ENCODE measurements at places on chromosomes 3 and 15.

DNA sequence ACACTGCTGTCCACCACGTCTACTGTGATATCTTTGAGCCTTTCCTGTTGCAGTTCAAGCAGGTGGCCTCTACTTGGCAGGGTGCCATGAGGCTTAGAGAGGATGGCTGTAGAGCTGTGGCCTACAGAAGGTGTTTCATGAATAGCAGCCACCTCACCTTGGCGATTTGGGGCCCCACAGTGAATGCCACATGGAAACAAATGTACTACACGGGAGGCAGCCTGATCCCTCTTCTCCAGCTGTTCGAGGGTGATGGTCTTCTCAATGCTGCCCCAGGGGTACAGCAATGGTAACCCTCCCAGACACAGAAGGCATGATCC is 70.7 kb downstream of the FAM43A start:
- DNase-seq = no peak

DNA sequence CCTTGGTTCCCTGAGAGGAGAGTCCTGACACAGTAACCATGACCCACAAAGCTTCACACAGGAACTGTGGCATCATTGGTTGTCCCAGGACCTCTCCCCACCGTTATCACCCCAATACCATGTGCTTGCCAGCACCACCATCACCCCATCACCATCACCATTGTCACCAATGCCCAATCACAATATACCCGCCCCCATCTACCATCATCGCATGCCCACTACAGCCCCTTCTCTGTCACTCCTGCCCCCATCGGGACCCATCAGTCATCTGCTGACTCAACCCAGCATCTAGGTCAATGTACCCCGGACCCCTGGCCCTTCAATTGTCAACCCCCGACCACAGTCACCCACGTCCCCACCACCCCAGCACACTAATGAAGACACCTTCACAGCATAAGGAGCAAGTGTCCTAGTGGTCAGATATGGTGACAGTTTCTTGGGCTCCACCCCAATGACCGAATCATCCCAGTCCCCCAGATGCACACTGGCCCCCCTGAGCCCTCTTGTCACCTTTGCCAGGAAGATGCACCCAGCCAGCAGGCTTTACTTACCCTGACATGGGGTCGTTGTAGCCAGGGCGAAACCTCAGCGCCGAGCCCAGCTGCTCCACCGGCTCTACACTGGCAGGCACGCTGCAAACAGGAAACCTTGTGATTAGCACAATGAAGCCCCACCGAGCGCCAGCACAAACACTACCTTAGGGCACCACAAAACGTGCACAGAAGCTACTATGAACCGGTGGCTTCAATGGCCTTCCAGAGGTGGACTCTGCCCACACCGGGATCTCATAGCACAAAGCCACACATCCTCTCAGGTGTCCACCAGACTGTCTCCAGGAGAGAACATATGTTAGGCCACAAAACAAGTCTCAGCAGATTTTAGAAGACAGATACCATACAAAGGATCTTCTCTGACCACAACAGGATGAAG is 25.1 kb downstream of the SHISA5 start:
- DNase-seq = peak; percentile 34

GRCh38 chr15:85730001-85730820 is 64.5 kb downstream of the KLHL25 start:
- no peak for DNase-seq

GRCh38 chr15:48644467-48644826 is 1.1 kb downstream of the FBN1 start:
- DNase-seq = no peak

DNA sequence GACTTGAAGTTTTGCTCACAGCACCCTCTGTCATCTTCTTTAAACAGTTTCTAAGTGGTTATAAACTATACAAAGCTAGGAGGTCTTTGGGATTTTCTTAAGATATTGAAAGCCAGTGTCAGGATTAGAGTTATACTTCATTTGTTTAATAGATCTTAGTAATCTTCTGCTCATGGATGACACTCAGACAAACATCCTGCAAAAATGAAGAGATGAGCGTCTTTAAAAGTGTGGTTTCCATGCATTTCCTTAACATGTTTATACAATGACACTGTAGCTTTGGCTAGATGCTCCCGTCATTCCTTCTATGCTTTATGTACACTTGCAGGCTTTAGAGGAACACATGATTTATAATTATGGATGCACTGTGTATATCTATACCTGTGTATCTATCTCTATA is 182.2 kb downstream of the NAALADL2 start:
- no peak for DNase-seq

- DNase-seq = no peak
Observed at GRCh38 chr3:5339967-5340535, 152.5 kb downstream of the EDEM1 start.

GRCh38 chr3:183082355-183082915 is 16.9 kb downstream of the MCCC1 start:
- no peak for DNase-seq

GRCh38 chr15:61144055-61144454 is 85.0 kb downstream of the RORA start:
- DNase-seq = no peak

DNA sequence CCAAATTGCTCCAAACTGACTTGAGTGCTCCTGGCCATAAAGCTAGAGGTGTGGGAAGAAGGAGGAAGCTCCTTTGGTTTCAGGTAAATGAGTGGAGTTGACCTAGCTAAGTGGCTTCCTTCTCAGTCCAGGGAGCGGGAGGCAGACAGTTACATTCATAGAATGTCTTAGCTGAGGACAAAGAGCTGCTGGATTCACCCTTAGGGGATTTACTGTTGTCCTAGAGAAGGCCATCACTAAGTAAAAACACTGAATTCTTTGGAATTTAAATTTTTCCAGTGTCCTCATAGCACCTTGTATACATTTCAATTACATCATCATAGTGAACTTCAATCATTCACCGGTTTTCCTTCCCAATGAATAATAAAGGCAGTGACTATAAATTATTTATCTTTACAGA is 27.3 kb upstream of the NANOGP8 start:
- DNase-seq = no peak

GRCh38 chr3:134449277-134449676 is 36.5 kb downstream of the ANAPC13 start:
- no peak for DNase-seq

DNA sequence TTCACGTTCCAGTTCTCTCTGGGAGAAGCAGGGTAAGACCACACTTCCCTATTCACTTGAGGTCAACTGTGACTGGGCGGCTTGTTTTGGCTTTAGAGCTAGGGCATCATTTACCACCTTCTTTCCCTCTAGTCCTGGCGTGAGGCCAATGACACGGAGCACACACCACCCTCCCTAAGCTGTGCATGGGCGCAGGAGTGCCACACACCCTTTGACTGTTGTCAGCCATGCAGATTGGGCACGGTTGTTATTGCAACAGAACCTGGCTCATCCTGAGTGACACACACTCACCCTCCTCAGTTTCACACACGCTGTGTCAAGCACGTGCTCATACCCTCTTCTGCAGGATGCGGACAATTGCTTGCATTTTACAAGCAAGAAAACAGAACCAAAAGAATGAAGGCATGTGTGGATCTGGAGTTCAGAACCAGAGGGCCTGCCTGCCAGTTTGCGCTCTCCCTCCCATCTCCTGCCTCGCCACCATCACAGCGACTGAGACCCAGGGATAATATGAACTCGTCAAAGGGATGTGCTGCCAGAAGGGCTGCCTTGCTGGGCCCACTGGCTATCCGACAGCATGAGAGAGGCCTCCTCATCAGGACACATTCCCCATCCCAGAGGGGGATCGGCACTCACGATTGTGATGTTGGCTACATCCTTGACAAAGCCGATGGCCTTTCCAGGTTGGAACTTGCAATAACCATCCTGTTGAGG is 17.6 kb downstream of the CTSH start:
- DNase-seq = no peak

DNA sequence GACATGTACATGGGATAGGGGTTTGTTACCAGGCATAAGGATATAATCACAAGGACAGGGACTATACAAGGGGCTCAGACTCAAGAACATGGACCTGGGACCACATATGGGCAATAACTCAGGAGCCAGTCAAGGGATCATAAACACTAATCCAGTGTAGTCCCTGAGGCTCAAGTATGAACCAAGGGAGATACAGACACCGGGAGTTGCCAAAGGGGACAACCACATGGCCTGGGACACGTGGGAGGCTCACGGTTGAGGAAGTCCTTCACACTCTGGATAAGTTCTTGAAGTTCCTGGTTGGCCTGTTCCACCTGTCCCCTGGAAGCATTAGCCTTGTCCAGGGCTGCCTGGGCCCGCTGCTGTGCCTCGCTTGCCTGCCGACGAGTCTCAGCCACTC is 1.8 kb upstream of the USP19 start:
- no peak for DNase-seq

- DNase-seq = no peak
Observed at GRCh38 chr3:61563313-61564271, 2.2 kb downstream of the PTPRG start.

DNA sequence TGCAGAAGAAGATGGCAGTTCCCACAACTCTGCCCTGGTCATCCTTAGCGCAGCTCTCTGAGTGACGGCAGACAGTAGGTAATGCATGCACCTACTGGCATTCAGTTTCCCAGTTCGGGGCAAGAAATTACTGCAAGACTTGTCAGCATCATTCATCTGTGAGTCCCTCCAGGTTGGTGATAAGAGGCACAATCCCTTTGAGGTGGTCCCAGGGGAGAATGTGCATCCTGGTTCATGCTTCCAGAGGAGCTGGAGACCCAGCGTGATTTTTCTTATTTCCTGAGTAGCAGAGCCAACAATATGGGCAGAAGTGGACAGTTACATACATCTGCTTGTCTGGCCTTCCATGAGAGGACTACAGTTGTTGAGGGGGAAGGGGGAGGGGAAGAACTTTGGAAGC is 235.9 kb upstream of the BHLHE40 start:
- DNase-seq = no peak

DNA sequence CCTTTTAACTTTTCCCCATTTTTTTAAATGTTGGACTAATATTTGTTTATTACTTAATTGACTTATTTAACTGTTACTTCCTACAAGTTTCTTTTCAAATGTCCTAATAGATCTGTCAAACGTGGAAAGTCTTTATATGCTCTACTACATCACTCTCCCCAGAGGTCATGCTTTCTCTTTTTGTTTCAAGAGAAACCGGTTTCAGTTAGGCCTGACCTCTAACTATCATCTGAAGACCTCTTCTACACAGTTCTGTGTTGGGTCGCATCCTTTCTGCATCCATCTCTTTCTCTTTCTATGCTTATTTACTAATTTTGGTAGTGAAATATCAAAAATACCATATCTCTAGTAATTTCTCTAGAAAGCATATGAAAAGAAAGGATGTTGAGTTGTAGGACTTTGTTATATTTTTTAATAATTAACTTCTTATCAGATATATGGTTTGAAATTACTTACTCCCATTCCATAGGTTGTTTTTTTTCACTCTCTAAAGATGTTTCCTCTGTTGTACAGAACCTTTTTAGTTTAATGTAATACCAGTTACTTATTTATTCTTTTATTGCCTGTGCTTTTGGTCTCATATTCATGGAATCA is 781.2 kb upstream of the ARPP21 start:
- no peak for DNase-seq

- no peak for DNase-seq
Observed at GRCh38 chr3:32632533-32633265, 52.3 kb upstream of the CNOT10 start.

GRCh38 chr3:175940243-175940642 is 1081.1 kb downstream of the NAALADL2 start:
- DNase-seq = no peak

DNA sequence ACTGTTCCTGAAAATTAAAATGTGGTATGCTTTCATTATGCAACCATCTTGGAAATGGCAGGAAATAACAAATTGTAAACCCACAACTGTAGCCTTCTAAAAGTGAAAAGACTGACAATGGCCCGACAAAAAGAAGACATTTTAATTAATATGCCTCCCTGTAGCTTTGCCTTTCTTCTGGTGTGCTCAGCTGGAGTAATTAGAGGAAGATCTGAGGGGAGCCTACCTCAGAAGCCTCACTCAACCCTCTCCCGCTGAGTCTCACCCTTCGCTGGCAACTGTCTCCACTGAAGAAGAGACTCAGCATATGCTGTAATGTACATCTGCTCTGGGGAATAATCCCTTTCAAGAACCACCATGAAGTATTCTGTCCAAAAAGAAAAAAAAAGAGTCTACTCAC is 104.7 kb upstream of the SETMAR start:
- DNase-seq = no peak

DNA sequence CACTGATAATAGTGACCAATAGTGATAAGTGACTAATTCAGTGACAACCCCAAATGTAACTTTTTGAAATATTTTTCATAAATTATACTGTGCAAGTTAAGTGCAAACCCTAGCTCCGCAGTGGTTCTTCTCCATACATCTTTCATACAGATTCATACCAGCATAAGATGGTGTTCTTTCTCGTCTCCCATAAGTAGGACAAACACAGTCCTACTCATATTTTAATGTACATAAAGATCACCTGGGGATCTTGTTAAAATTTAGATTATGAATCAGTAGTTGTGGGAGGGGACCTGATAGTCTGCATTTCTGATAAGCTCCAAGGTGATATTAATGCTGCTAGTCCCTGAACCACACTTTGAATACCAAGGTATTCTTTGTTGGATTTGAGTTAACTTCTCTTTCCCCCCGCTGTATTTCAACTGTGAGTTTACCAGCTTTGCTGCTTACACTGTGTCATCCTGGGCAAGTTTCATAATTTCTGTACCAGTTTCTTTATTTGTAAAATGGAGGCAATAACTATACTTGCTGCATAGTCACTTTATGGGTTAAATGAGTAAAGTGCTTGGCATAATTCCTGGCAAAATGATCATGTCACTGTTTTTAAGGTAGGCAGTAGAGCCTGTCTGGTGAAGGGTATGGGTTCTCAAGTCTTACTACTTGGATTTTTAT is 34.7 kb upstream of the C3orf38 start:
- DNase-seq = no peak

- DNase-seq = no peak
Observed at GRCh38 chr3:126781889-126782491, 78.0 kb downstream of the CHCHD6 start.

- DNase-seq = no peak
Observed at GRCh38 chr3:12585970-12586369, 29.1 kb downstream of the MKRN2 start.

- DNase-seq = no peak
Observed at GRCh38 chr3:123054931-123055330, 11.9 kb upstream of the PDIA5 start.
